Foreskin fibroblast (primary cell): ENCODE measurements at places on chromosomes 4 and X.
A peak's percentile ranks its signal among the peaks of the same experiment; 100 is the strongest.

GRCh38 chr4:176277162-176277904, 8.3 kb upstream of the ASB5 start:
- peak; percentile 84 for DNase-seq

DNA sequence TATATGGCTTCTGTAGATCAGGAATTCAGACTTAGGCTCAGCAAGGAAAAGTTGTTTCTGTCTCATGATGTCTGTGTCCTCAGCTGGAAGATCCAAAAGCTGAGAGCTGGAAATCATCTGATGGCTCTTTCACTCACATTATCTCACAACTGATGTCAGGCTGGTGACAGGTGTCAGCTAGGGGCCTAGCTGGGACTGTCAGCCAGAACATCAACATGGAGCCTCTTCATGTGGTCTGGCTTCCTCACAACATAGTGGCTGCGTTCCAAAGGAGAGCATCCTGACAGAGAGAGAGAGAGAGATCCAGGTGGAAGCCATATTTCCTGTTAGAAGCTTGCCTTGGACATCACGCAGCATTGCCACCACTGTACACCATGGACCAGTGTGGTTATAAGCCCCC, 10.6 kb upstream of the INTS6L start:
- no peak for DNase-seq

DNA sequence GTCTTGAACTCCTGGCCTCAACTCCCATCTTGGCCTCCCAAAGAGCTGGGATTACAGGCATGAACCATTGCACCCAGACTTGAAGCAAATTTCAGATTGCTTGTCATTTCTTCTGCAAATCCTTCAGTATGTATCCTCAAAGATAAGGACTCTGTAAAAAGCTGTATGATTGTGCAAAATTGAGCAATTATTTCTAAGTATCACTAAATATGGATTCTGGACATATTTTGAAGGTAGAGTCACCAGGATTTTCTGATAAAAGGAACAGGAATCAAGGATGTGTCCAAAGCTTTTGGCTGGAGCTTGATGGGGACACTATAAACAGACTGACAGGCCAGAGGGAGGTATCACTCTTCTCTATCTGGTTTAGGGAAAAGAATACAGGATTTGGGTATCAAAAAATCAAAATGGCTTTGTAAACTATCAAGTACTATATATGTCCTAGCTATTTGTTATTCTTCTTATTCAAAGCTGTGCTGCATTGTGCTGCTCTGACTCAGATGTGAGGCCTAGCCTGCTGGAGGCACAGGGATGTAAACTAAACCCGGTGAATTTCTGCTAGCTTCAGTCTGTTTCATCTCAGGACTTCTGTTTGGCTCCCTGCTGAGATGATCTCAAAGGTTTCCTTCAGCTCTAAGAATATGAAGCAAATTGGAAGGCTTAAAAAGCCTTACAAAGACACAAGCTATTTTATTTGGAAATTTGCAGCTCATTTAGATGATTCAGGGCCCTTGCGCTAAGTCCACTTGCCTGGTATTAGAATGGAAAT, 8.3 kb downstream of the RPS4X start:
- DNase-seq = peak; percentile 60

GRCh38 chr4:27148211-27148895, 287.7 kb downstream of the STIM2 start:
- peak; percentile 62 for DNase-seq

DNA sequence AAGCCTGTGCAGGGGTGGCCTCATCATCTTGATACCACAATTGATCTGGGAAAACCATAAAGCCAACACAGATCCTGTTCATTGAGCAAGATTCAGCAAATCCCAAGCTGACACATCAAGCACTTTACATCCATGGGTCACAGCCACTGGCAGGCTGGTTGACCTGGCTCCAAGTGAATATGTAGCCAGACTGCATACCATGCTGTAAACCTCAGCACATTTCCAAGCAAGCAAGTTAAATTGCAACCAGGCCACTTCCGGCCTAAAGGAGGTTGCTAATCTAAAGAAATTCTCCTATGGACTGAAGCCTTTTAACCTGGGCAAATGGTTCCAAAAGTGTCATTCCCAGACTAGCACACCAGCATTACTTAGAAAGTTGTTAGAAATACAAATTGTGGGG, 54.4 kb upstream of the USP26 start:
- no peak for DNase-seq

DNA sequence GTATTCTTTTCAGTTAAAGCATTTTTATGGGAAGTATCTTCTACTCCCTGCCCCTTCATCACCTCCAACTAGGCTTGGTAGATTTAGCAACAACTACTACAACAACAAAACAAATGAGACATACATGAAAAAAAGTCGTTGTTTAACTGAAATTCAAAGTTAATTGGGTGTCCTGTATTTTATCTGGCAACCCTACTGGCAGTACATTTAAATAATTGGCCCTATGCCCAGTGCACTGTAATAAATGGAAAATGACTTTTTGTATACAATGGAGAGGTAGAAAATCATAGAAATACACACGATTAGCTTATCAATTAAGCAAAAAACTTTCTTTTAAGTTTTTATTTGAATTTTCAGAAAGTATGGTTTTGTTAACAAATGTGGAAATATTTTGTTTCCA, 21.4 kb upstream of the CLGN start:
- DNase-seq = peak; percentile 28

DNA sequence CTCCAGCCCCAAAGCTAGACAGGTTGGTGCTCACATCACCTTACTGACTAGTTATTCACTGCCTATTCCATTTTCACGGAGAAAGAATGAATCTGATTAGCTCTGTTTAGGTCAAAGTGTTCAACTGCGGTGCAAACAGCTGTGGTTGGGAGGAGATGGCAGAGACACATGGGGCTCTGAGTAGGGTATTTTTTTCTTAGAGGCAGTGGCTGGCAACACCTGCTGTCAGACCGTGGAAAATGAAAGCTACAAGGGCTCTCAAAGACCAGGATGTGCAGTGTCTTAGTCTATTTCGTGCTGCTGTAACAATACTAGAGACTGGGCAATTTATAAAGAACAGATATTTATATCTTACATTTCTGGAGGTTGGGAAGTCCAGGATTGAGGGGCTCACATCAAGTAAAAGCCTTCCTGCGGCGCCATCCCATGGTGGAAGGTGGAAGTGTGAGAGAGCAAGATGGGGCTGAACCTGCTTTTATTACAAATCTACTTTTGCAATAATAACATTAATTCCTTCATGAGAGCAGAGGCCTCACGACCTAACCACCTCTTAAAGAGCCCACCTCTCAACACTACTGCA, 10.6 kb downstream of the NYX start:
- no peak for DNase-seq

GRCh38 chr4:107279733-107280132, 243.6 kb upstream of the DKK2 start:
- DNase-seq = peak; percentile 47

GRCh38 chr4:153936121-153936520, 147.2 kb upstream of the SFRP2 start:
- DNase-seq = no peak

DNA sequence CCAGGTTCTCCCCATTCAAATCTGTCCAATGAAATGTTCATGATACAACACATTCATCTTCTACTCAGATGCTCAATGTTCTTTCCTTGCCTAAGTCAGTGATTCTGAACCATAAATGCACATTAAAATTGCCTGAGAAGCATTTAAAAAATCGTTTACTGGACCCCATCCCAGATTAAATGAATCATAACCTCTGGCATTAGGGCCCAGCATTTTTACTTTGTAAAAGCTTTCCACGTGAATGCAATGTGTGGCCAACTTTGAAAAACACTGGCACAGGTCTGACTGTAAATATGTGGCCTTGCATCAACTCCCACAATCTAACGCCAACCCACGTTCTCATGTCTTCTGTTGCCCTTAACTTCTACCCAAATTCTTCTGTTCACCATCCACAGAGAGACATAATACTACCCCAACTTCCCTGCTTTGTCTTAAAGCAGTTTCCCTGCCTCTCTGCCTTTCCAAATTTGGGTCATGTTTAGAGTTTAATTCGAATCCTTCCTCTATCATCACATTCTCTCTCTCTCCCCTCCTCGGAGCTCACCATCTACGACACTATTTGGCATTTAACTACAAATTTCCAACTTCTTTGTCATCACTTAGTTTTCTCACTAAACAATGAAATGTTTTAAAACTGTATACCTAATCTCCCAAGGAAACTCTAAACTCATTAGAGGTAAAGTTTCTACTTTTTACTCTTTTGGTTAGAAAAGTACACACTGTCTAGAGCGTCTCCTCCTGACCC, 78.7 kb downstream of the PRKG2 start:
- peak; percentile 87 for DNase-seq

- DNase-seq = no peak
Measured at GRCh38 chr4:69849297-69849696, 10.6 kb downstream of the SULT1E1 start.

DNA sequence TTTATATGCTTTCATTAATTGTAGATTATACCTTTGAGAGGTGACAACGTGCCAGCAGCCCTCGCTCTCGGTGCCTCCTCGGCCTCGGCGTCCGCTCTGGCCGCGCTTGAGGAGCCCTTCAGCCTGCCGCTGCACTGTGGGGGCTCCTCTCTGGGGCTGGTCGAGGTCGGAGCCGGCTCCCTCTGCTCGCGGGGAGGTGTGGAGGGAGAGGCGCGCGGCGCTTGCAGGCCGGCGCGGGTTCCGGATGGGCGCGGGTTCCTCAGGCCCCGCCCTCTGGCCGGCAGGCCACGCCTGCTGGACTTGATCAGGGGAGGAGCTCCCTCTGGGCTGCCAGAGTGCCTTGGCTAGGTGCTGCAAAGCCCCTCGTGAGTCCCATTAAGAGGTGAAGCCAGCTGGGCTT, 321.1 kb upstream of the PCDH18 start:
- no peak for DNase-seq

DNA sequence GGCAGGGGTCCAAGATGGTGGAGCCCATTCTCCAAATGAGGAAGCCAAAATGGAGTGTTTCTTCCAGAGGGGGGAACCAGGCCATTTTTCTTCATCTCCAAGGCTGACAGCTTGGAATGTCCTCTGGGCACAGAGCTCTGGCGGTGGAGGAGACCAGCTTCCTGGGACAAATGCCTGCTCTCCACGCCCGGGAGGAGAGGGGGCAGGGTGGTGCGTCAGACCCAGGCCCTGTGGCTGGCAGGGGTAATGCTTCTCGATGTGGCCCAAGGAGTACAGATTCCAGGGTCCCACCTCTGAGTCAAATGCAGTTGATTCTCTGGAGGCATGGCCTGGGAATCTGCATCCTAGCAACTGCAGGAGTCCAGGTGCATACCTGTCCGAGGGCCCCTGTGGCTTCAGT, 44.6 kb upstream of the ADRA2C start:
- no peak for DNase-seq

- DNase-seq = no peak
Measured at GRCh38 chr4:73944061-73944875, 37.6 kb downstream of the PF4 start.

GRCh38 chr4:183082053-183082452, 17.0 kb upstream of the WWC2 start:
- DNase-seq = no peak

- DNase-seq = no peak
Measured at GRCh38 chr4:74021601-74022000, 16.9 kb downstream of the CXCL3 start.

- peak; percentile 14 for DNase-seq
Measured at GRCh38 chr4:105666693-105667092, 41.8 kb downstream of the INTS12 start.

DNA sequence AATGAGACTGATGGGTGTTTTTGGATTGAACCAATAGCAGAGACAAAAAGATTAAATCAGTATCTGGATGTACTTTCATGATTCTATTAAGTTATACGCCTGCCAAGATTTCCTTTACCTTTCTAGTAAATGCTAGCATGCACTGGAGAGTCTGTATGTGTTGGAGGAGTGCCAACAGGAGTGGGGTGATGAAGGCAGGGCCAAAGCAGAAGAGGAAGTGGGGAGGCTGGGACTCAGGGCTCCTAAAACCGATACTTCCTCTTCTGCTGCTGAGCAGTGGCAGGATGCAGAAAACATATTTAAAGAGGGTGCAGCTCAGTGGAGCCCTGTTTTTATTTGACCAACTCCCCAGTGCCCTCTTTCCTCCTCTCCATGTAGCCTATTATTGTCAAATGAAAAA, 5.6 kb downstream of the CYSLTR1 start:
- no peak for DNase-seq

DNA sequence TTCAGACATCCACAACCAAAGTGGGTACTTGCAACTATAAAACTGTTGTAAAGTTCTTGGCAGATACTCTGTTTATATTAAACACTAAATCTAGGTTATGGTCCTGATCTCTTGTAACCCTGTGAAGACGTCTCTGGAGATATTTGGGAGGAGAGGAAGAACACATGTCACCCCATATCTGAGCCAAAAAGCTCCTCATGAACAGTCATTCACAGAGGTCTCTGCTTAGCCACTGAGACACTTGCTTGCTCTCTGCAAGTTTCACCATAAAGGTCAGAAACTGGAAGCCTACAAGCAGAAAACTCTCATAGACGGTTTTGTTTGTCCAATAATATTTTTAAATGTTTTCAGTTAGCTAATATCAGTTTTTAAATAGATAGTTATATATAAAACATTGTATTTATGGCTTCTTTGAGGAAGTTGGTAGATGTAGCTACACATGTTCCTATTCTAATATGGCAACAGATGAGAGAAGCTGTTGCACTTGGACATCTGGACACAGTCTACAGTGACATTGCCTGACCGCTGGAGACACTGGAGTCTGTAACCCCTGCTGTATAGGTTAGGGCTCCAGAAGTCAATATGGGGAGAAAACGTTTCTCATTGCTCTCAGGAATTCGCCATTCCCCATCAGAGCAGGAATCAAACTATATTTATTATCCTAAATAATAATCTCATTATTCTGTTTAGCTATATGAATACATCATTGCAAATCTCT, 73.6 kb downstream of the C4orf46 start:
- DNase-seq = no peak

DNA sequence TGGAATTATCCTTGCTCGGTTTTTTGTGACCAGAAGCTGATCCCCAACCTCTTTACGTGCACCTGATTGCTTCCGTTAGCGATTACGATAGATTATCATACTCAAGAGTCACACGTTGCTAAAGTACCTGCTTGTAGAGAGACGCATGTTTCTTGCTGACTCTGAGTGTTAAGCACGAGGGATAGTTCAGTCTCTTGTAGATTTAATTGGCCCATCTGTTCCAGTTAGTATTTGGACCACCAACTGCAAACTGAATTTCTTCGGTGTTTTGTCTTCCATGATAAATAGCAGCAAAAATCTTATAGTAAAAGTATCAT, 516 bp upstream of the COX18 start:
- DNase-seq = no peak

- no peak for DNase-seq
Measured at GRCh38 chr4:73505567-73505966, 24.0 kb downstream of the AFM start.

- peak; percentile 69 for DNase-seq
Measured at GRCh38 chr4:6892190-6892908, 17.3 kb upstream of the TBC1D14 start.

DNA sequence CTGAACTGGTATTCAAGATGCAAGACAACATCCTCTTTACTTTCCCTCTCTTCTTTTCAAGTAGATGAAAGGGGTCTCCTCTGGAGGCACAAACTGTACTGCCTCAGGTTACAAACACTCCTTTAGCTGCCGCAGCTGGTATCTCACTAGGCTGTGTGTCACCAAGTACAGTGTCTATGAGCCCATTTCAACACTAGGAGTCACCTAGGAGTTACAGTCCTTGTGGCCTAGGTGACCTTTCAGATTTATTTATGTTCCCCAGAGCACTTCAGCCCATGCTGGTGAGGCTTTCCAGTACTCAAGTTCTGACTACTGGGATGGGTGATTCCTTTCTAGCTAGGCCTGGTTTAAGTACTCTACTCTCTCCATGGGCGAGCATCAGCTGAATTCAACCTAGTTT, 32.4 kb upstream of the TMLHE start:
- DNase-seq = no peak

- peak; percentile 2 for DNase-seq
Measured at GRCh38 chr4:154958621-154959358, 177.7 kb downstream of the RBM46 start.
